ENCODE measurements at places on chromosomes 7 and 10.

- DNase-seq: no peak
These were observed 96.8 kb upstream of the AGR3 start for GRCh38 chr7:16978358-16979244.

DNA sequence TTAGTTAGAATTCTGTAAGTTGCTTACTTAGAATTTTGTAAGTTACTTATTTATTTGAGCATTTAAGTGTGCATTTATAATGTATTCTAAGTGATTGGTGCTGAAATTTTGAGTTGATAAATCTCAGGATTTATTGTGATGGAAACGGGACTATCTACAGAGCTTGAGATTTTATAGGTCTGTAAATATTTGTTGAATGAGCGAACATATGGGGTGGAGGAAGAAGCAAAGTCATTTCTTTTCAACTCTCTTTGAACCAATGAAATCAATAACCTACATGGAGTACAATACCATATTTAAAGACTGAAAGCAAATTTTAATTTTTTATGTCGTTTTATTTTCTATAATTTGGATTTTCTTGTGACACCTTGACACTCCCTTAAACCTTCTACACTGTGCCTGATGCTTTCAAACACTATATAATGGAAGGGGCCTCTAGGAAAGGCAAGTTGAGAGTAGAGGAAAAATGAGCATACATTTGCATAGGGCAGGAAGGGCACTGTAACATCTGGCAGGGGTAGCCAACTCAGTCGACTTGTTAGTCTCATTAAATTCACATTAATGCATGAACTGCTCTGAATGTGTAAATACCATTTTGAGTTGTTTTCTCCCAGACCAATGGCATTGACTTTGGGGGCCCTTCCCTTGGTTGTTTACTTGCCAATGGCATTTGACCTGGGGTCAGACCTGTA, 204.2 kb downstream of the DYNC1I1 start:
- DNase-seq: no peak

- DNase-seq: no peak
These were observed 12.3 kb downstream of the STAMBPL1 start for GRCh38 chr10:88892222-88892967.

DNA sequence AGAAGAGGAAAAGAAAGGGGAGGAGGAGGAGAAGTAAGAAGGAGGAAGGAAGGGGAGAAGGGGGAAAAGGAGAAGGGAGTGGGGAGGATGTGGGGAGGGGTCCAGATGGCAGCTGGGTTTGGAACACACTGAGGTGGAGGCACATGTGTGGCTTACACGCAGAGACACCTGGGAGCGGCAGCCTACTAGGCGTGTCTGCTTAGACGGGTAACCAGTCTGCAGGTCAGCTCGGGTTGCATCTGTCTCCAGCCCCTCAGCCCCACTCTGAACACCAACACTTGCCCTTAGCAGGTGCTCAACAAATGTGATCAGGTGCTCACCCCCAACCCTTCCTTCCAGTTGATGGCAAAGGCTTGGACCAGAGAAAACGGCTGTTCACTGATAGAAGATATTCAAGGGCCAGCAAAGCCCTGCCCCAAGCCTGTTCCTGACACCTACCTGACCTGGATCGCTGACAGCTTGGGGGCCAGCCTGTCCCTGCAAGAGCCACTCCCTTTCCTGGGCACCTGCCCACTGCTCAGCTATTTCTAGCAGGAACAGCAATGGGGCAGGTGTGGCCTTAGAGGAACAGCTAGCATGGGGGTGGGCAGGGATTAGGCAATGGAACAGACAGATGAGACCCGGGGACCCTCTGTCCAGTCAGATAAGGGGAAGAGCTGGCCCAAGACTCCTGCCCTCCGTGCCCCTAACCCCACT, 70.5 kb downstream of the SH3PXD2A start:
- no peak for DNase-seq

DNA sequence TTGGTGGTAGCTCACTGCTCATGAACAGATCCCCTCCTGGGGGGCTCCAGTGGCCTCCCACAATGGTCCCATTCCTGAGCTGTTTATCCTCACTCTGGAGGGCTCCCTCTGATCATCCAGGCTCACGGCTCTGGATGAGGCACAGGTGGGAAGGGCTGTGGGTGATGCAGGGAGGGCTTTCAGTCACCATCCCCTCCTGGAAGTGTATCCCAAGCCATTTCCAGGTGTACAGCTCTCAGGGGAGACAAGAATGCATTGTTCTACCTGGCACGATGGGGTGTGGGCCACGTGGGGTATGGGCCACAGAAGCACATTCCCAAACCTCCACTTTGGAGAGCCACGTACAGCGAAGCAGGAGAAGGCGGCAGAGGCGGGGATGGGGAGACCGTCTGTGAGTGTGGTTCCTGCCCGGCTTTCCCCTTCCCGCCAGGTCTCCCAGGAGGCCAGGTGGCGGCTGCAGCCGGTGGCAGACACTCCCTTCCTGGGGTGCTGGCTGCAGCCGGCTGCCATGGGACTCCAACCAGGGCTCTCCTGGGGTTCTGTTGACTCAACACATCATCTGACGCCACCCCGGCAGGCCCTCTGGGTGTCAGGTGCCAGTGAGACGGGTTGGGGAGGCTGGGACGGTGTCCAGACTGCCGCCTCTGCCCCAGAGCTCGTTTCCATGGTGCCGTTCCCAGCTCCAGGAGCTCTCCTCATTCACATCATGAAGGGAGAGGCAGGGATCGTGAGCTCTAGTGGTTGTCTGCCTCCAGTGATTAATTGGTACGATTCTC, 169.7 kb upstream of the RHEB start:
- DNase-seq: no peak

DNA sequence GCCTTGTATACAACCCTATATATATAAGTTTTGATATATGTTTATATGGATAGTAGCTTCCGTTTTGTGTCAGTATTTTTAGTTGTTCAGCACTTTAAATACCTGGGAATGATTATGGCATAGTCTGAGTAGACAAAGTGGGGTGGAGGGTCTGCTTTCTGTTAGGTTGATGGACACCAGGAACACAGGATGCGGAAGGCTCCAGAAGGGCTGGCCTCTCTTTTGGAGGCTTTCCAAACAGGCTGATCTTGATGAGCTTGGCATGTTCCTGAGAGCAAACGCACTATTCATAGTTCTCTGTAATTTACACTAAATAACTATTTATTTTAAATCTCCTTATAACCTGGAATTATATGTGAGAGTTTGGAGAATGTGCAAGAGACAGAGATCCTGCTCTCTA, 12.7 kb downstream of the AKR1E2 start:
- no peak for DNase-seq

DNA sequence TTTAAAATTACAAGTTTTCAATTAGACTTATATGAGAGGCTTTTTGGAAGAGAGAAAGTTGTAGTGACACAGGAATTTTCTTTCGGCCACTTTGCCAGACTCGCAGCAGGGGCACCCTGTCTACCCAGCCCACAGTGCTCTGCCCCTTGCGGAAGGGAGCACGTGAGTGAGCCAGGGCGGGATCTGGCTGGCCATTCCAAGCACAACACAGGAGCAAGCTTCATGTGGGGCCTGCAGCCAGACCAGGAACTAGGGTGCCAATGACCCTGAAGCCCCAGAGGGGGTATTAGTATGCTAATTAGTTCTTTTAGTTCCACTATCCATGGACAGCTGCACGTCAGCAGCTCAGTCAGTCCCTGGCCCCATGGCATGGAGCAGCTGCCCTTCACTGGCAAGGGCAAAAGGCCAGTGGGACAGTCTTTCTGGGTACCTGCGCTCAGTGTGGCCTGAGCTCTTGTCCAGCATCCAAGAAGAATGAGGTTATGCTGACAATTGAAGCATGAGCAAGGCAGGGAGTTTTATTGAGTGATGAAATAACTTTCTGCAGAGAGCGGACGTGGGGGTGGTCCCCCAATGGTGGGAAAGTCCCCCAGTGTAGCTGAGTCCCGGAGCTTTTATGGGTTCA, 251.1 kb upstream of the CSTF2T start:
- DNase-seq: no peak

DNA sequence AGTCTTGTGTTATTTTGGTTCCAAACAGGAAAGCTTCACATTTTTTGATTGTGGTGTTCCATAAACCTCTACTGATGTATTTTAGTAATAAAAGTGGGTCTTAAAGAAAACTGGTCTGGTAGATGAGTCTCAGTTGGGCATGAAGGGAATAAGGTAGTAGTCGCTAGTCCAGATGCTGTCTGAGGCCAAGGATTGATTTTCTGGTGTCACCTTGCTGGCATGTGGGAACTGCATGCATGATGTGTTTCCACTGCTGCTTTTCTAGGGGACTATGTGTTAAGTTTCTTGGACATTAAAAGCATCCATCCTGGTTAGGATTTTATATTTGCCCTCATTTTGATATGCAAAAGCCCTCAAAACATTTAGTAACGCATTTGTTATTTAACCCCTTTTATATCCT, 123.7 kb upstream of the GJD4 start:
- DNase-seq: no peak
